Left ventricle myocardium superior (tissue), 1 donor: ENCODE measurements at places on chromosomes 5 and 9. TPM values are rescaled to one million over a fixed set of nuclear protein-coding genes. Genes with fewer than 3 reads are reported as not detected.

- no peak for DNase-seq
These were observed 192.4 kb downstream of the DOCK8 start for GRCh38 chr9:406886-407654.

Gene PDE8B
- 0.69 TPM for total RNA-seq

- DNase-seq: peak; percentile 25
These were observed 28.2 kb downstream of the SARDH start for GRCh38 chr9:133709691-133710571.

DNA sequence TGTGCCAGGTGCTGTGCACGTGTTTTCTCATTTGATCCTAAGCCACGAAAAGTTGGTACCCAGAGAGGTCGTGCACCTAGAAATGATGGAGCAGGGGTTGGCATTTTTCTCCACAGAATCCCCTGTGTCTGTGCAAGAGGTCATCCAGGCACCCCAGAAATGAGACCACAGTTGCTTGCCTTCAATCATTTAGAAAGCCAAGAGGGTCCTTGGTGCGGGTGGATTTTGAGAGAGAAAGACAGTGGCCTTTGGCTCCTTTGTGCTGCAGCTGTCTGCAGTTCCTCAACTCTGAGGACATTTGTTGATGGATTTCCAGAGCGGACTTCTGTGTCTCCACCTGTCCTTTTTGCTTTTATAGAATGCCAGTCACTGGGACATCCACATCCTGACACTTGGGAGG is 33.8 kb upstream of the SPRY4 start:
- DNase-seq: no peak

Gene CDC25C
- total RNA-seq: not detected

DNA sequence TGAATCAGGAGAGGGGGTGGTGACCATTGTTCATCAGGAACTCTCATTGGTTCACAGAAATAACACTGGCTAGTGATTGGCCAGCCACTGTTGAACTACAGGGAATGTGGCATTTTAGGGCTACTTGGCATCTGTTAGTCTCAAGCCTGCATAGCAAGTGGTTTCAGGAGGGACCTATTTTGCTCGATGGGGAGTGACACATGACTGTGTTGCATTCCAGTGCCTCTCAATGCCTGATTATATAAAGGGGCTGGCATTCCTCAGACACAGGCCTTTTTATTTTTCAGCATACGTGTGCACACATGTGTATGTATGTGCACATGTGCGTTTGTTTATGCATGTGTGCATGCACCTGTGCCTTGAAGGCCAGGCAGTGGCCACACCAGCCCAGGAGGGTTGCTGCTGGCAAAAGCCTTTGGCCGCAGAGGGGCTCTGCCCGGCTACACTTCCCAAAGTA is 23.2 kb downstream of the FGD3 start:
- no peak for DNase-seq

DNA sequence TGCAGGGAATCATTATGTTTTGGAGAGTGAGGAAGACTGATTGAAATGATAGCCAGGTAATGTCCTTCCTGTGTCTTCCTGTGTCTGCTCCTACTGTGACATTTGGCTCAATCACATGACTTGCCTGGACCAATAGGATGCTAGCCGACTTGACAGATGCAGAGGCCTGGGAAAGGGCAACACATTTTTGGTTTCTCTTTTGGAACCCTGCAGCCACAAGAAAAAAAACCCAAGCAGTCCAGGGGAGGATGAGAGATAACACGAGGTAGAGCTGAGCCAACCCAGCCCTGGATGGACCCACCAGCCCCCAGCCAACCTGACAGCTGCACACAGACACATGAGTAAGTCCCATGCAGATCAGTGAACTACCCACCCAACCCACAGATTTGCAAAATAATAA is 256.1 kb upstream of the SMARCA2 start:
- DNase-seq: no peak

GRCh38 chr9:101705135-101705661 is 33.2 kb downstream of the GRIN3A start:
- peak; percentile 43 for DNase-seq

DNA sequence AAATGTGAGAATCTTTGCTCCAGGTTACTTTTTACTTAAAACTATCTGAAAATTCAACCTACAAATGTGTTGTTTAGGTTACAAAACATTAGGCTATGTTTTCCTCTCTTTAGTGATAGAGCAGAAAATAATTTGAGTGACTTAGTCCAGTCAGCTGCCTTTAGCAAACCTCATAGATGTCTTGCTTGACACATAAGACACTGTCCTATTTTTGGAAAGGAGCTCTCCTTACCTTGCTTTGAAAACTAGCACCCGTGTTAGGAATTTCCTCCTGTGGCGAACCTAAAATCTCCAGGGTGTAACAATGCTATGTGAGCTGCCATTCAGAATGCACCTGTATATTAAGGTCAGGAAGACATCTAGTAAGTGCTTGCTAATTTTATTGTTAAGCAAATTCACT is 221.2 kb upstream of the CD180 start:
- DNase-seq: no peak

DNA sequence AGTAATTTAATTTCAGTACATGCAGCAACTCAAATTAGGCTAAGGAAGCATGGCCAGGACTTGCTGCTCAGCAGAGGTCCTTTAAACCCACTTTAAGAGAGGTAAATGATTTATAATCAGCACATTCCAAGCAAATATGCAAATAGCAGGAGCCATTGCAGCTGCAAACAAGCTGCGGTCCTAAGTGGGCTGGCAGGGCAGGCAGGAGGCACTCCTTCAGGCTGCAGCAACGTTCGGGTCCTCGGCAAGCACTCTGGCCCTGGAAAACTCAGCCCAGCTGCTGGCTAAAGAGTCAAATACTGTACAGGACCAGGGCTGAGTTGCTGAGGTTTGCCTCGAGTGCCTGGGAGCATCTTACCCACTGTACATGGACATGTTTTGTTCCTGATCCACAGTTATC is 126.9 kb downstream of the FSTL4 start:
- DNase-seq: no peak

DNA sequence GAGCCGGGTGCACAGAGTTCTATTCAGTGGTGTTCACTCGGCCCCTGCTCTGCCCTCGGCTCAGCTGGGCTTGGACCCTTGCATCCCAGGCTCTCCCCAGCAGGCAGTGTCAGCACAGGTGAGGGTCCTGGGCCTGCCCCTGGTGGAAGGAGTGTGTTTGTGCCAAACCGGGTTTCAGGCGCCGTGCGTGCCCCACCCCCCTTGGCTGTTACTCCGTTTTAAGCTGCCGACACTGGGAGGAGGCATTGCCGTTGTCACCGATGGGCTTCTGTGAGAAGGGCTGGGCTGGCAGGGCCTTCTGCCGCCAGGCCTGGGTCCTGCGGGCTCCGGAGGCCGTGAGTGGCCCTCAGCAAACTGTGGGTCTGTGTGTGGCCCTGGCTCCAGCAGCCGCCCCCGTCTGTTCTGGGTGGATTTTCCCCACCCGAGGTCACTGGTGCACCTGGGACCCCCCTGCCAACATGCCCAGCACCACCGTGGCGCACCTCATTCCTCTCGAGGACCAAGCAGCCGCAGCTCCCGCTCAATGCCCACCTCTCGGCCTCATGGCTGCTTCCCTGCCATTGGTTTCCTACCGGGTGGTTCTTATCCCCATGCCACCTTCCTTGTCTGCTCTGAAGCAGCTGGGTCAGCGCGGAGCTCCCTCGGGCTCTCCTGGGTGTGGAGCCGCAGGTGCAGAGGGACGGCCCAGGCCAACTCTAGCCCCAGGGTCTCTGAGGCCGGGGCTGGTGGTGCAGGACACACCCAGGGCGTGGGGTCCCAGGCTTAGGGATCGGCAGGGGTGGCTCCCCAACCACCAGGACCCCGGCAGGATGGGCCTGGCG is 44.3 kb upstream of the EXOC3 start:
- DNase-seq: no peak

Gene CARTPT
- not detected for total RNA-seq

Gene F2RL1
- 1.1 TPM for total RNA-seq

Gene CCDC180
- 2.8 TPM for total RNA-seq
